Renal cortex interstitium (tissue), 15 donors: ENCODE measurements at places on chromosomes 7 and 10. TPM values are rescaled to one million over a fixed set of nuclear protein-coding genes. Genes with fewer than 3 reads are reported as not detected.

- no peak for DNase-seq
Measured at GRCh38 chr7:19665399-19666008, 43.3 kb downstream of the POLR1F start.

GRCh38 chr10:15548331-15548730 is 171.4 kb downstream of the ITGA8 start:
- DNase-seq: no peak

DNA sequence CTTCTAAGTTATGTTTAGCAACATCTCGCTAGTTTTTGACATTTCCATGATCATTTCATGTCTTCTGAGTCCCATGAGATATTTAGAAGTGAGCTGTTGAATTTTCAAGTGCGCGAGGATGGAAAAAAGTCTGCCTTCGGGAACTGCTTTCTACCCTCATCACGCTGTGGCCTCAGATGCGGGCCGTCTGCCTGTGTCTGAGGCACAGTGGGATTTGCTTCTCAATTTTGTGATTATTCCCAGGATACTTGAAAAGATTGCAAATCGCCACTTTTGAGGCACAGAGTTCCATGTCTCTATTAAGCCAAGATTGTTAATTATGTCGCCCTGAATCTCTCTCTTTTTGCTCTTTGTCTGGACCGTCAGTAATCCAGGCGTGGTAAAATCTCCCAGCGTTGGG is 30.8 kb upstream of the NKX6-2 start:
- no peak for DNase-seq

GRCh38 chr10:25026463-25026862 is 10.1 kb downstream of the THNSL1 start:
- no peak for DNase-seq

- no peak for DNase-seq
Measured at GRCh38 chr10:12160664-12161063, 31.2 kb downstream of the SEC61A2 start.

- peak; percentile 40 for DNase-seq
Measured at GRCh38 chr7:44103923-44104859, at the start of gene AEBP1. AEBP1 (plus strand) TSS chr7:44104345; CDS start chr7:44104666, 321 bp downstream.

DNA sequence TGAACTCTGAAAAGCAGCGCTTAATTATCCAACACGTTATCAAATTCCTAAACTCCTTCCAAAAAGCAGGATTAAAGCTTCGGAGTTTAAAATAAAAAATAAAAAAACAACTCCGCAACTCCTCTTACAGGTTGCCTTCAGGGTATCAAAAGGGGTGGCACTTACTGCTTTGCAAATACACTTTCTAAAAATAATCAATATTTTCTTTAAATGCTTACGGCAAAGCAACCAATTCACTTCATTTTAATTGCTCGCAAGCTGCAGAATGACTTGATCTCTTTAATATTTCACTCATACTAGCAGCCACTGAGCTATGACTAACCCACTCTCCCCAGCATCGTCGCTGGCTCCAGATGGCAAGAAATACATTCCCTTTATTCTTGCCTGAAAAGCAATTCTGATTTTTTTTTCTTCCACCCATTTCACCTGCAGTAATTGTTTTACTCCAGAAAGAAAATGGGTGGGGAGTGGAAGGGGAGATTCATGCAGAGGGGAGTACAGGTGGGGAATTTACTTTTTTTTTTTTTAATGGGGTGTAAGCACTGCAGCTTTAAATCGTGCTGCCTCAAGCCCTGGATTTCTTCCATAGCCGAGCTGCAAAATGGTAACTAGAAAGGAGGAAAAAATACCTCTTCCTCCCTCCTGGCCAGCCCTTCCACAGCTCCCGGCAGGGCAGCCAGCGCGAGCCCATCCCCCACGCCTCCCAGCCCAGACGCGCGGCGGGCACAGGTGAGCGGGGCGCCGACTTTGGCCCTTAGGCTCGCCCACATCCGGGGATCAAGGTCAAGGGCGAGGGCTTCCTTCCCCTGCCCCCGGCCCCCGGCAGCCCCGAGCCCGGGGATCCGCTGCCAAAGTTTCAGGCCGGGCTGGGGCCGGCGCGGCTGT is 54.2 kb upstream of the FHIP2A start:
- no peak for DNase-seq

GRCh38 chr7:17342756-17343155 is 44.3 kb downstream of the AHR start:
- DNase-seq: no peak

GRCh38 chr10:46223064-46223480 is 63.7 kb upstream of the ANTXRL start:
- no peak for DNase-seq

DNA sequence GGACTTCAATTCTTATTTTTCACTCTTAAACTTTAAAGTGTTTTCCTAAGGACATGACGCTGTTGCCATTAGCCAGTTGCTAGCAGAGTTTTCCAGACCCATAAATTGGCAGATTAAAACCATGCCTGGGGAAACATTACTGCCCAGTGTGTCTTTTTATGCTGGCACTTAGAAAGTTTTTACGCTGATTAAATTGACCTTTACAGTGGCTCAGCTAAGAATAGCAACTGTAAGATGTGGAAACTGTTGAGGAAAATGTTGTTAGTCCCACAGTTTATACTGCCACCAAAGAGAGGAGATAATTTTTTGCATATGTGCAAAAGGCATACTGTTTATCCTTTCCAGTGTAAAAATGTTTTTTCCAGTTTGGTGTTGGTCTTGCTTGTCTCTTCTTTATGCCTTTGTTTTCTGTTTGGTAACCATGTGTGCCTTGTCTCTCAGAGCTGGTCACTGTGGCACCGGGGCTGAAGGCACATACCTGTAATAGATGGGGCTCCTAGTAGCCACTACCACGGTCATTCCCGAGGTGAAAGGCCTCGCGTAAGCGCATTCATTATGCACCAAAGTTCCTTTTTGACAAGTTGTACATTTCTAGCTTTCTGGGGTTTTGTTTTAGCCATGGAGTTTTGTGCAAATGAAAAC is 45.3 kb downstream of the CYP17A1 start:
- DNase-seq: no peak

DNA sequence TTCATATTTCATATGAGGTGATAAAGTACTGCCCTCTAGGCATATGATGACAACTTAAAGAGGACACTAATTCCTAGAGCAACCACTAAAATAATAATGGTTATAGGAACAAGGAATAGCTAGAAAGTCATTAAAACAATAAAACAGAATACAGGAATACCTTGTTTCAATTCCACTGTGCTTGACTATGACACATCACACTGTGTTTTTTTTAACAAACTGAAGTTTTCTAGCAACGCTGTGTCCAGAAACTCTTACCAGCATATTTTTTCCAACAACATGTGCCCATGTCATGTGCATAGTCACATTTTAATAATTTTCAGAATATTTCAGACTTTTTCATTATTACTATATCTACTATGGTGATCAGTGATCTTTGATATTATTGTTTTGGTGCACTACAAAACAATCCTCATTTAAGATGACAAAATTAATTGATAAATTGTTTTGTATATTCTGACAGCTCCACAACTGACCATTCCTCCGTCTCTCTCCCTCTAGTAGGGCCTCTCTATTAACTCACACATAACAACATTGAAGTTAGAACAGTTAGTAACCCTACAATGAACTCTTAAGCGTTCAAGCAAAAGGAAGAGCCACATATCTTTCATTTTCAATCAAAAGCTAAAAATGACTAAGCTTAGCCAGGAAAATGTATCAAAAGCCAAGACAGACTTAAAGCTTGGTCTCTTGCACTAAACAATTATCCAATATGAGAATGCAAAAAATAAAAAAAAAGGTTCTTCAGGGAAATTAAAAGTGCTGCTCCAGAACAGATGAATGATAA is 85.8 kb downstream of the SNX13 start:
- DNase-seq: no peak

The MYL10 gene
- polyA plus RNA-seq: not detected

The ACSM6 gene
- 0.17 TPM for polyA plus RNA-seq
